ENCODE measurements at places on chromosomes 16 and 17. TPM values are rescaled to one million over a fixed set of nuclear protein-coding genes. Genes with fewer than 3 reads are reported as not detected.

DNA sequence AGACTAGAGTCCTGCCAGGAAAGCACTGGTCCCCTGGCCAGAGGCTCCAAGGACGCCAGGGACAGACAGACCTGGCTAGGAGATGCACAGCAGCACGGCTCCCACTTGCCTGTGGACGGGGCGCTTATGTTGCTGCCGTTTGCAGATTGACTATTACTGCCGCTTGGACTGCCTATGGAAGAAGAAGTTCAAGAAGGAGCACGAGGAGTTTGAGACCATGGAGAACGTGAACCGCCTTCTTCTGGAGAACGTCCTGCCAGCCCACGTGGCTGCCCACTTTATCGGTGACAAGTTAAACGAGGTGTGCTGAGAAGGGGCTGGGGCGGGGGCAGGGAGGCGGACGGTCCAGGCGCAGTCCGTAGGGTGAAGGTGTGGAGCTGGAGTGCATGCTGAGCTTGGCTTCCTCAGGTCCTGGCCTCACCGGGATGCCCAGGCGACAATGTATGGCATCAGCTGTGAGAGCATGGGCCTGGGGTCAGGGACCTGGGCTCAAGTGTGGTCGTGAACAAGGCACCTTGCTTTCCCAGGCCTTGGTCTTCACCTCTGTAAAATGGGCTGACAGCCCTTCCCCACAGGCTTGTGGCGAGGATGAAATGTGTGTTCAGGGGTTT is 45.6 kb downstream of the ADCY7 start:
- H3K27ac ChIP-seq, result no peak overlapping the region
- DNase-seq, result no peak
- H3K27me3 ChIP-seq, result no peaks in the 10 kb centered on the region
- no peak overlapping the region for H3K4me3 ChIP-seq
- H3K36me3 ChIP-seq, result peaks cover 36% of the 10 kb centered on the region

- no peaks in the 10 kb centered on the region for H3K27me3 ChIP-seq
- peaks cover 19% of the 10 kb centered on the region for H3K36me3 ChIP-seq
- H3K4me3 ChIP-seq, result no peak overlapping the region
- H3K4me1 ChIP-seq, result no peaks in the 10 kb centered on the region
Observed at GRCh38 chr17:17088086-17088485, 45.8 kb downstream of the MPRIP start.

GRCh38 chr16:8645831-8646230 is 24.3 kb downstream of the METTL22 start:
- no peaks in the 10 kb centered on the region for H3K27me3 ChIP-seq
- no peak overlapping the region for H3K4me3 ChIP-seq
- H3K27ac ChIP-seq, result no peak overlapping the region
- no peaks in the 10 kb centered on the region for H3K4me1 ChIP-seq

- no peak overlapping the region for H3K27ac ChIP-seq
- no peak for DNase-seq
- no peaks in the 10 kb centered on the region for H3K36me3 ChIP-seq
- H3K4me1 ChIP-seq, result no peaks in the 10 kb centered on the region
- H3K27me3 ChIP-seq, result peaks cover 15% of the 10 kb centered on the region
- H3K4me3 ChIP-seq, result no peak overlapping the region
Observed at GRCh38 chr17:81388091-81388611, 7.1 kb upstream of the BAHCC1 start.

DNA sequence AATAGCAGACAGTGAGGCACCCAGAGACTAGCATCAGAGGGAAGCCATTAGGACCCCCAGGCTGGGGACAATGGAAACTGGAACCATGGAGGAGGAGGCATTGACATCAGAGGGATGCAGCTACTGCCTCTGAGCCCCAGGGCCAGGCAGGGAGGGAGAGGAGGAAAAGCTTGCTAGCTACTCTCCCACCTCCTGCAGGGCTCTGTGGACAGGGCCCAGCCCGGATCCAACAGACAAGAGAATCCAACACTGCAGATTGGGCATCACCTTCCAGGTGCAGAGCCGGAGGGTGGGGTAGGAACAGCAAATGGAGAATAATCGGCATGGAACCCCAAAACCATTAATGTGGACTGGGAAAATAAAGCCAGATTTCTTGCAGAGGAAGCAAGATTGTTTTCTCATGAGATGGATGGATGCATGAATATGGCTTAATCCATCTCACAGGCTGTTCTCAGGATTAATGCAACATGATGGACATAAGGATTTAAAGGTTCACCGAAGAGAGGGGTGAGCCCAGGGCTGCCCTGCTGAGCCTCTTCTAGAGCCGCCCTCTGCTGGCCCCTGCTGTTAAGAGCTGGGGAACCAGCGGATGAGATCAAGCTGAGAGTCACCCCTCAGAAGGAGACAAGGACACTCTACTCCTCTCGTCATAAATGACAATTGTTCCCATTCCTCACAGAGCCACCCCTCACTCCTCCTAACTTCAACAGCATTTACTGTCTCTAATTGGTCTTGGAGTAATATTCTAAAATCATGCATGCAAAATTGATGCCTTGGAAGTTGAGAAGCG is 48.8 kb downstream of the DNAH3 start:
- no peak for DNase-seq
- H3K36me3 ChIP-seq, result no peaks in the 10 kb centered on the region
- no peaks in the 10 kb centered on the region for H3K4me1 ChIP-seq
- H3K27ac ChIP-seq, result no peak overlapping the region
- H3K4me3 ChIP-seq, result no peak overlapping the region

GRCh38 chr17:67680445-67681224 is 37.1 kb upstream of the NOL11 start:
- H3K4me1 ChIP-seq, result peaks cover 28% of the 10 kb centered on the region
- H3K27me3 ChIP-seq, result no peaks in the 10 kb centered on the region
- H3K36me3 ChIP-seq, result no peaks in the 10 kb centered on the region
- no peak overlapping the region for H3K4me3 ChIP-seq

DNA sequence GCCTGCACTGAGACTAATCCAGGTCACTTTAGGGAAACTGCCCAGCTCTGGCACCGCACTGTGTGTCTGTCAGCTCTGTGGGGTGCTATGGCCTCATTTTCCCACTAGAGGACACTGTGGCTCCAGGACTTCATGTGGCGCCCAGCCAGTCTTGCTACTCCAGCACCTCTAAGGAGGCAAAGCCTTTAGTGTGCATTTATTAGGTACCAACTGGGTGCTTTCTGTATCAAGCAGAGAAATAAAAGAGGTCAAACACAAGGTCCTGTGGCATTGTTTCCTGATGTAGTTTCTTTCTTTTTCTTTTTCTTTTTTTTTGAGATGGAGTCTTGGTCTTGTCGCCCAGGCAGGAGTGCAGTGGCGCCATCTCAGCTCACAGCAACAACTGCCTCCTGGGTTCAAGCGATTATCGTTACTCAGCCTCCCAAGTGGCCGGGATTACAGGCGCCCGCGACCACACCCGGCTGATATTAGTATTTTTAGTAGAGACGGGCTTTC is 12.5 kb upstream of the RHBDL3 start:
- no peak overlapping the region for H3K27ac ChIP-seq
- no peak overlapping the region for H3K4me3 ChIP-seq
- H3K36me3 ChIP-seq, result no peaks in the 10 kb centered on the region
- H3K4me1 ChIP-seq, result no peaks in the 10 kb centered on the region

DNA sequence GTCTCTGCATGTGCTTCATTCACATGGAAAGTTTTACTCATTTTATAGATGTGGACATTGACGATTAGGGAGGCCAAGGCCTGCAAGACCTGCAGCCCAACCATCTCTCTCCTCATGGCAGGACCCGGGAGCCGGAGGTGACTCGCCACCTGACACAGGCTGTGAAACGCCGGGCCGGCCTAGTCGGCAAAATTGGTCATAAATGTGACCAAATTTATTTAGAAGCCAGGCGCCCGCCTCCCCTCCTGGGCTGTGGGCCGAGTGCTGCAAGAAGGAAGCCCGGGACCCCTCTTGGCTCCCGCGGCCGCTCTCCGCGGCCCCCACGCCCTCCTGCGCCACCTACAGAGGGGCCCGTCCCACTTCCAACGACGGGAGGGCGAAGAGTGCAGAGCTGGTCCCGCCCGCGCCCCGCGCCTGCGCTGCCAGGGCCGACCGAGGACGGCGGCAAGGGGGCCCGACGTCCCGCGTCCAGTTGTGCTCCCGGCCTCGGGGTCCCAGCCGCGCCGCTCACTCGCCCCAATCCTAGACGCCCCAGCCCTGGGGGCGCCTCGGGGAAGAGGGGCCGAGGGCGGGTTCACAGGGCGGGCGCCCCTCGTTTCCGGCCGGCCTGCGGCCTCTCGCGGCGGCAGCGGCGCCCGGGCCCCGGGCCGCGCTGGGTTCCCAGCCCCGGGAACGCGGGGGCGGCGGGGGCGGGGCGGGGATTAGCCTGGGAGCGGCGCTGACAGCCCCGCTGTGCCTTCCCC is 47.5 kb downstream of the WNT3 start:
- H3K27me3 ChIP-seq, result peaks cover 14% of the 10 kb centered on the region
- no peak for DNase-seq

- H3K36me3 ChIP-seq, result no peaks in the 10 kb centered on the region
- no peaks in the 10 kb centered on the region for H3K4me1 ChIP-seq
- H3K27me3 ChIP-seq, result peaks cover 1% of the 10 kb centered on the region
Observed at GRCh38 chr17:63495491-63495890, 18.6 kb downstream of the ACE start.

GRCh38 chr17:78129351-78130089 is 965 bp upstream of the TMC6 start:
- no peak for DNase-seq
- peaks cover 59% of the 10 kb centered on the region for H3K4me1 ChIP-seq
- H3K36me3 ChIP-seq, result no peaks in the 10 kb centered on the region
- H3K27ac ChIP-seq, result peak overlapping the region; percentile 93
- H3K4me3 ChIP-seq, result peak overlapping the region; percentile 94

GRCh38 chr17:51435641-51436091 is 175.3 kb downstream of the UTP18 start:
- no peaks in the 10 kb centered on the region for H3K36me3 ChIP-seq
- DNase-seq, result no peak
- H3K27ac ChIP-seq, result no peak overlapping the region
- H3K4me1 ChIP-seq, result no peaks in the 10 kb centered on the region

DNA sequence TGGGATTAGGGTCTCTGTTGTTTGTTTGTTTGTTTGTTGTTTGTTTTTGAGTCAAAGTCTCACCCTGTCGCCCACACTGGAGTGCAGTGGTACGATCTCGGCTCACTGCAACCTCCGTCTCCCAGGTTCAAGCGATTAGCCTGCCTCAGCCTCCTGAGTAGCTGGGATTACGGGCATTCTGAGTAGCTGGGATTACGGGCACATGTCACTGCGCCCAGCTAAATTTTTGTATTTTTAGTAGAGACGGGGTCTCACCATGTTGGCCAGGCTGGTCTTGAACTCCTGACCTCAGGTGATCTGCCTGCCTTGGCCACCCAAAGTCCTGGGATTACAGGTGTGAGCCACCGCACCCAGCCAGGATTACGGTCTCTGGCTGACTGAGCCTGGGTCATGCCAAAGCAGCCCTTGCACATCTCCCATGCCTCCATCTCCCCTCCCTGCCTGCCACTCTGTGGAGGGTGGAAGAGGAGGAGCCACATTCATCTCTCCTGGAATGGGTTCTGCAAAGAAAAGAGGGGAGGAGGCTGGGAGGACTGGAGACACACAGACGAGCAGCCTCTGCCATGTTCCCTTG is 59.2 kb downstream of the BEAN1 start:
- no peak overlapping the region for H3K27ac ChIP-seq
- no peak overlapping the region for H3K4me3 ChIP-seq
- no peaks in the 10 kb centered on the region for H3K27me3 ChIP-seq
- H3K4me1 ChIP-seq, result peaks cover 5% of the 10 kb centered on the region

- no peak overlapping the region for H3K4me3 ChIP-seq
- H3K4me1 ChIP-seq, result no peaks in the 10 kb centered on the region
- no peaks in the 10 kb centered on the region for H3K27me3 ChIP-seq
- no peak for DNase-seq
Observed at GRCh38 chr17:69696650-69697049, 282.2 kb downstream of the MAP2K6 start.

Gene NIP7
- 39.1 TPM for total RNA-seq

Gene NEK8
- 10.1 TPM for total RNA-seq

Gene KRT14
- not detected for total RNA-seq

Gene ARHGAP23
- 5.8 TPM for total RNA-seq

Gene TMEM94
- 59.0 TPM for total RNA-seq

Gene KRT28
- total RNA-seq, result not detected

Gene KRTAP2-2
- total RNA-seq, result not detected

Gene RAB26
- 0.33 TPM for total RNA-seq

Gene BCAR1
- total RNA-seq, result 14.1 TPM
